ENCODE measurements at places on chromosomes 4 and X.
A peak's percentile ranks its signal among the peaks of the same experiment; 100 is the strongest.

DNA sequence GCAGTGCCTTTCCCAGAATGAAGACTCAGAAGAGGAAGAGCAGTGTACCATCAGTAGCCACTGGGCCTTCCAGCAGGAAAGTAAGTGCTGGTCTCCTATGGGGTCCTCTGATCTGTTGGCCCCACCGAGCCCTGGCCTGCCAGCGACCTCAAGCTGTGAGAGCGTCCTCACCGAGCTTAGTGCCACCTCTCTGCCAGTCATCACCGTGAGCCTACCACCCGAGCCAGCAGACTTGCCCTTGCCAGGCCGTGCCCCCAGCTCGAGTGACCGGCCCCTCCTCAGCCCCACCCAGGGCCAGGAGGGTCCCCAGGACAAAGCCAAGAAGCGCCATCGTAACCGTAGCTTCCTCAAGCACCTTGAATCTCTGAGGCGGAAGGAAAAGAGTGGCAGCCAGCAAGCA is 69.7 kb downstream of the STARD8 start:
- no peak for DNase-seq

- no peak for DNase-seq
These were observed 38.8 kb upstream of the STIM2 start for GRCh38 chr4:26821677-26822503.

GRCh38 chrX:149682031-149682430 is 29.8 kb upstream of the MAGEA11 start:
- no peak for DNase-seq

- no peak for DNase-seq
These were observed 348.5 kb upstream of the INTU start for GRCh38 chr4:127284236-127284635.

DNA sequence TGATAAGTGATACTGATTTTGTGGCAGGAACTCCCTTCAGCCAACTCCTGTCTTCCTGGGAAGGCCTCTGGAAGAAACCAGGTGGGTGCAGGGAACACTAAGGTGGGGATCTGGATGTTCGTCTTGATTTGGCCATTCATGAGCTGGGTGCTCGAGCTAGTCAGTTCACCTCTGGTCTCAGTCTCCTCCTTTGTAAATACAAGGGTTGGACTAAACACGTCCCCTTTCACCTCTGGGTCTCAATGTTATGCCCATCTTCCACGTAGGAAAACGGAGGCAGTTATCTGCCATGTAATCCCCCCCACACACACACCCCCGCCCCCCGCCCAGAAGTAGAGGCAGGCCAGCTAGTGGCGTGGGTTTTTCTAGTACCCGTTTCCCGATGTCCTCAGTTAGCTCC is 4.1 kb upstream of the RS1 start:
- DNase-seq: no peak

DNA sequence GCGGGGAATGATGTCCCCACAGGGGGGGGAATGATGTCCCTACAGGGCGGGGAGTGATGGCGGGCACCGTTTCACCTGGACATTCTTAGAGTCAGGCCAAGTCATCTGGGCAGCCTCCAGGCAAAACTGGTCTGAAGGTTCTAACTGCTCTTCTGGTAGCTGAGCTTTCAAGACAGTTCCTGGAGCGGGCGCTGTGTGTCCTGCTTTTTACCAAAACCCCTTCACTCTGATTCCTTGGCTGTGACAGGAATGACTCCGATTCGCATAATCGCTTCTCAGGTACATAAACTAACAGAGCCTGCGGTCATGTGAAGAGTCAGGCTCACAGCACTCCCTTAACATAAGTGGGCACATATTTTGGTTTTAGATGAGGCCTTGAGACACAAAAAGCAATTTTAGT is 836.0 kb downstream of the TRIML1 start:
- DNase-seq: no peak

DNA sequence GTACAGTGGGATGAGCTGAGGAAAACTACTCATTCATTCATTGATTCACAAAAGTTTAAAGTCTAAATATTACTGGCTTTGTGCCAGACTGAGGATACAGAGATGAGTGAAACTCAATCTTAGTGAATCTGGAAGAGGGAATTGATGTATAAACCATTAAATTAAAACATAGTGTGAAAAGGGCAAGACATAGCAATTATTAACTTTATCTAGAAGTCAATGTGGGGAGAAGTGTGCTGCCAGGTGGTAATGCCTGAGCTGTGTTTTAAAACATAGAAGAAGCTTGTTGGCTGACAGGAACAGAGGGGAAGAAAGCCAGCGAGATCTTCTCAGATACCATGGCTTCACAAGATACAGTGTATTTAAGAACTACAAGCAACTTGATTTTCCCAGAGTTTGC is 153.4 kb downstream of the BMPR1B start:
- no peak for DNase-seq

DNA sequence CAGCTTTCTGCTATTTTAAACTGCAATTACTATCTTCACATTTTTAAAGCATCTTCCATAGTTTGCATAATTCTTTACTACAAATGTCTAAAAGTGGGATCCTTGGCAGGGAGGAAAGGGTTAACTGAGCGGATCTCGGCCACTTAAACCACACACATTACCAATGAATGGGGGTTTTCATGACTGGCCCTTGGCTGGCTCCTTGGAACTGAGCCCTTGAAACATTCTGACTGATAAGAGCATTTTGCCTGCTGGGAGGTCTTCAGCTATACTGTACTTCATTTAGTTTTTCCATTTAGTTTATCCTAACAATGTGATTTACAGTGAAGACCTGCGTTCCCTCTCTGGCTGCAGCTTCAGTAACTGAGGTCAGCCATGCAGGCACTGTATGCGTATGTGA is 31.7 kb upstream of the MFAP3L start:
- no peak for DNase-seq

DNA sequence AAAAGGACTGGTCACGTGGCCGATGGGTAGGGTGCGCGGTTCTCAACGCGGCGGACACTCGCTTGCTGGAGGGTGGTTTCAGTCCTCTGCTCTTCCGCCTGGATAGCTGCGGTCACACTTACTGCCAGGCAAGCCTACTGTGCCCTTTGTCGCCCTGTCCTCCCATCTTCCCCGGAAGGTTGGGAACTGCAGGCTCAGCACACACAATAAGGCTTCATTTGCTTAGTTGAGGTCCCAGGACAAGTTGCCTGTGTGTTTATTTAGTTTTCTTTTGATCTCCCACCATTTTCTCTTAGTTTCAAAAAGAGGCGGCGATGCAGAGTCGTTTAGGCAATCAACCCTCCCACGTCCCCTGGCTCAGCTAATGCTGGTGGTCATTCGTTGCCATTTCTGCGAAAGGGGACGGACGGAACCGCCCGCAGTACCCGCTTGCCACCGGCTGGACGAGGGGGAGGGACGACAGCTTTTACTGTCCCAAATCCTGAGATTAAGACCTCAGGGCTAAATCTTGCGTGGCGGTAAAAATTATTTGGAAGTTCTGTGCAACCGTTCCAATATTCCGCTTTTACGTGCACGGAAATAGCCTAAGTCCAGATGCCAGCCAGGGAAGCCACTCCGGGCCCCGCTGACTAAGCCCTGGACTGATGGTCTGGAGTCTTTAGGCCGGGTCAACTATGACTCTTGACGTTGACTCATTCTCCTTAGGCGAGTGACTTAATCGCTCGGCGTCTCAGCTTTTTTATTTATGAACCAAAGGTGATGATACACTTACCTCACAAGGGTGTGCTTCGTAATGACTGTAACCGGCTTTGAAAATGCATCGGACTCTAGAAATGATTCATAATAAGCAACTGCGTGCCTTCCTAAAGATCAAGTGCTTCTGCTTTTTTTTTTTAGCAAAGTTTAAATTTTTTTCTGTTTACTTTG is 671 bp upstream of the EIF4E start:
- DNase-seq: peak; percentile 16

GRCh38 chr4:4851081-4851480 is 8.4 kb upstream of the MSX1 start:
- no peak for DNase-seq

- no peak for DNase-seq
These were observed 91.2 kb downstream of the SOWAHB start for GRCh38 chr4:76806757-76807156.

DNA sequence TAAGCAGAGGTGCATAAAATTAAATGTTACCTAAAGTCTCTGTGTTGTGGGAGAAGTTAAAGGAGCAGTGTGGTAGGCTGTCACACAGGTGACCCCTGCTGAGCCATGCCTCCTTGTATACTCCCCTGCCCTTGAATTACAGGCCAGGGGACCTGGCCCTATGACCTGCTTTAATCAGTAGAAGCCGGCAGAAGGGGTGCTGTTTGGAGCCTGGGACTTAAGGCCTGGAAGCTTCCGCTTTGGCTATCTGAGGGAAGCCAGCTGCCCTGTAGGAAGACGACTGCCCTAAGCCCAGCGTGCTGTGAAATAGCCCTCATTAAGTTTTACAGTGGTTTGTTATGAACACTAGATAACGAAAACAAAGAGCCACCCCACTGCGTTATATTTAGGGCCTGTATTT is 34.1 kb downstream of the SPINK2 start:
- DNase-seq: no peak
